NCI-H2171 treated with DMSO at 0.1 percent for 48 hours (cell line): ENCODE measurements at places on chromosomes 2 and 18.

GRCh38 chr2:240465268-240465764 lies 29.9 kb downstream of the GPC1 start:
- no peak for DNase-seq

DNA sequence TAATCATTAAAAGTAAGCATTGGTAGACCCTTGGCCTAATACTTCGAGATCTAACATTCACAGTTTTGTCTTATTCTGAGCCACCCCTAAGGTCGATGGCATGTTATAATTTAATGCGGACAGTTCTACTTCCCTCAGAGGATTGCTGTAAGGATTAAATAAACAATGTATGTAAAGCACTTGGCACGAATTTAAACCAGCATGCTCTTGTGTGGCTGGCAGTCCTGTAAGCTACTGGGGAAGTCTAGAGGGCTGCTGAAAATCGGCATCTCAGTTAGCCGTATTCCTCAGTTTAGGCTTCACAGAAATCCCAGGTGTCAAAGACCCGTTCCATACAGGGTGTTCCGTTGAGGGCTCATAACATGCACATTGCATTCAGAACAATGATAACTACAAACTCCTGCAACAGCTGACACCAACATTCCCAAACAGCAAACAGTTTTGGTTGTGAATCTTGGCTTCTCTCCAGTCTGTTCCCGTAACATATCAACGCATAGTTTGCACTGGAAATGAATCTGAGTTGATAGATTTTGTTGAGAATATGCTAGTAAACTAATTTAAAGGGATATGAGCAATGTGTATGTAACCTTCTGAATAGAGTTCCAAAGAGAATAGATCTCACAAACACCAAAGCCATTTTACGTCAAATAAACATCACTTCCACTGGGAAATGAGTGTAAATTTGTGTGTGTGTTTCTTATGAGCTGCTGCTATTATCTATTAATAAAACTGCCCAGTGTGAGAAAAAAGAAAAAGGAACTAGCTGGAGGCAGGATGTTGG lies 52.2 kb upstream of the ACKR3 start:
- DNase-seq, result no peak

GRCh38 chr2:133773854-133774653 lies 205.8 kb upstream of the NCKAP5 start:
- no peak for DNase-seq

DNA sequence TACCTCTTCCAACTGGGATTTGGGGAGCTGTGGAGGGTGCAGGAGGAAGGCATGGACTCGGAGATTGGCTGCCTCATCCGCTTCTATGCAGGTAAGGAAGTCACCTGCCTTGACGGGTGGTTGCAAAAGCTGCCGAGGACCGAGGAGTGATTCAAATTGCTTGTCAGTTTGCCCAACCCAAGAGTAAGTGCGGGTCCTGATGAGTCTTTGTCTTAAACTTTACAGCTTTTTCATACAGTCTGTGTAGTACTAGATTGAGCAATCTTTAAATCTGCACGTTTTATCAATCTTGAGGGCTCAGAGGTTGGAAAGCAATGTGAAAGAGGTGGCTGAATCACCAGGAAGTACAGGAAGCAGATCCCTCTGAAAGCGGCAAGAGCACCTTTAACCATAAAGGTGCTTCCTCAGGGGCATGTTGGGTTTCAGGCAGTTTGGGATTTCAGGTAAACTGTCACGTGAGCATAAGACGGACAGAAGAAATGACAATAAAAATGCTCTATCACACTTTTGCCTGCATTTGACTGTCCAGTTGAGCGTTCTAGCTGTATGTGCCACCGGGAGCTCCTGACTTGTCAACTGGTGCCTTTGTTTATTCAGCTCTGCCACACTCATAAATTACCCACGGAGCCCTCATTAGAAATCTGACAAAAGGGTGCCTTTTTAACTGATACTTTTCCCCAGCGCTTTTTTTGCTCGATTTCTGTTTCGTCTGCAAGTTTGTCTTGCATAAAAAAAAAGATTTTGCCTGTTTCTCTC lies 2.0 kb downstream of the PHLPP1 start:
- peak; percentile 63 for DNase-seq

DNA sequence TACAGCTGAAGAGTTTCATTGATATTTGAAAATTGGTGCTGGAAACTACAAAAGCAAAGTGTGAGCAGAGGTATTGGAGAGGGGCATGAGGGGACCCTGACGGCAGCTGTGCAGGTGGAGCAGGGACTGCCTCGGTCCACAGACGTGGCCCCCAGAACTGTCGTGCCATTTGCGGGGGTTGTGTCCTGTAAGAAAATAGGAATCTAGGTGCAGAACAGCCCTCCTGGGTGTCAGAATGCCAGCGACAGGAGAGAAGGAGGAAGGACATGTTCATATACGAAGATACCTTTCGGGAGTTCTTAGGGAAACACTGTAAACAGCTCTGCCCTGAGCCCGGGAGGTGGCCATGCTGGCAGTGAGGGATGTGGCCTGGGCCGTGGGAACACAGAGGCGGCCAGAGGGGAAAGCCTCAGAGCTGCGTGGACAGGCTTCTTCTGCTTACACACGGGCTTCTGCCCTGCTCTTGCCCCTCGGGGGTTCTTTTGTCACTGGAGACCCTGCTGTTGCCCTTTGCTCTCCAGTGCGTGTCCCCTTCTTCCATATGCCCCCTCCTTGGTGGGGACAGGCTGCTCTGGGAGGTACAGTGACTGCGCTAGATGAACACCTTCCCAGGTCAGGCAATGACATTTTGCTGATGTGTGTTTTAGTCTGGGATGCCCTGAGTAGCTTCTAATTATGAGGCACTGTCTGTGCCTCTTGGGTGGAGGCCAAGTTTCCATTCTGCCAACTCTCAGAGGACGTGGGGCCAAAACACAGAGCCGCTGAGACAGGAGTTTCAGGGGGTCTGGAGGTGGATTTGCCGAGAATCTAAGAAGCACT lies 81.9 kb upstream of the TXNDC2 start:
- DNase-seq, result peak; percentile 83

- no peak for DNase-seq
Observed at GRCh38 chr18:52310651-52311050, 29.3 kb upstream of the DCC start.

DNA sequence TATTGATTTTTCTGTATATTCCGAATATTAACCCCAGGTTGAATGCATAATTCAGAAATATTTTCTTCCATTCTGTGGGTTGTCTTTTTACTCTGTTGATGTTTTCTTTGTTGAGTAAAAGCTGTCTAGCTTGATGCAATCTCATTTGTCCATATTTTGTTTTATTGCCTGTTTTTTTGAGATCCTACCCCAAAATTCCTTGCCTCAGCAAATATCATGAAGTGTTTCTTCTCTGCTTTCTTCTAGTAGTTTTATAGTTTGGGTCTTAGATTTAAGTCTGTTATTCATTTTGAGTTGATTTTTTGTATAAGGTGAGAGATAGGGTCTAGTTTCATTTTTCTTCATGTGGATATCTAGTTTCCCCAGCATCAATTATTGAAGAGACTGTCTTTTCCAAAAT lies 467.9 kb upstream of the GCFC2 start:
- no peak for DNase-seq

DNA sequence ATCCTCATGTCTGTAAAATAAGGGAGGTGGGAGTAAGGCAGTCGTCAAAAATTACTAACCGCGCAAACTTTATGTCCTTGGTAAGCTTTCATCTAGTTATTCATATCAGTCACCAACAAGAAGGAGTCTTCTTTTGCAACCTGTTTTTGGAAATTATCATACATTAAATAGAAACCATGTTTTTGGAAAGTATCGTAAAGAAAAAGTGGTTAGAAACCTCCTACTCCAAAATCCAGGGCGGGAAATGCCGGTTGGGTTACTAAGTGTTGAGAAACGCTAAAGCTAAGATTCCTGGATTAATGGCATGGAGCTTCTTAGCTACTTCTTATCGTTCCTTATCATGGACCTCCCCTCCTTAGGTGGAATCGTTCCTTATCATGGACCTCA lies 778 bp downstream of the BBS5 start:
- DNase-seq, result no peak

GRCh38 chr2:173087793-173088496 lies 12.3 kb downstream of the MAP3K20 start:
- DNase-seq, result no peak

DNA sequence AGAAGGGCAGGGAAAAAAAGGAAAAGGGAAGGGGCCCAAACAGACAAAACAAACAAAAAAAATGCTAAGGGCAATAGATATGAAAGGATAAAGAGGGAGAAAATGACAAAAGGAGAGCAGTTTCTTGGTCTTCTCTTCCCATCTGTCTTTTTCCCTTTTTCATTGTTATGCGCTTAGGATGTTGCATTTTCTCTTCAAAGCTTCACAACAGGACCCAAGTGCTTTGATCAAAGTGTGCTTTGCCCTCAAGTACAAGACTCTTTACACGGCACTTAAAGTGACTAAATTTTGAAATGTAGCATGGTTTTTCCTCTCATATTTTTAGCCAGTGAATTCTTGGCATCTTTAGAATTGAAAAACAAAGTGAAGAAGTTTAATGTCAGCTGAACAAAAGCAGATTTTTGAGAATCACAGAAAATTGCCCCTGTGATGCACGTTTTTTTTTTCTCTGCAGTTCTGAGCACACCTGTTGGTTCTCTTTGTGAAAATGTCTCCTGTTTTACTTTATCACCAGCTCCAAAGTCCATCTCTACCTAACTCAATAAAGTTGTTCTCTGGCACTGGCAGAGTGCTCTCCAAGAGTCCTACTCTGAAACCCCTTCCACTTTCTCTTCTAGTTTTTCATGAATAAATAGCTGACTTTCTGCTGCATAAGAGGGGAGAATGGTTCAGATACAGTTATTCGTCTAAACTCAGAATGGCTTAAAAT lies 126.6 kb downstream of the KCNH7 start:
- no peak for DNase-seq

- DNase-seq, result no peak
Observed at GRCh38 chr18:57664568-57665165, 43.0 kb upstream of the NARS1 start.

DNA sequence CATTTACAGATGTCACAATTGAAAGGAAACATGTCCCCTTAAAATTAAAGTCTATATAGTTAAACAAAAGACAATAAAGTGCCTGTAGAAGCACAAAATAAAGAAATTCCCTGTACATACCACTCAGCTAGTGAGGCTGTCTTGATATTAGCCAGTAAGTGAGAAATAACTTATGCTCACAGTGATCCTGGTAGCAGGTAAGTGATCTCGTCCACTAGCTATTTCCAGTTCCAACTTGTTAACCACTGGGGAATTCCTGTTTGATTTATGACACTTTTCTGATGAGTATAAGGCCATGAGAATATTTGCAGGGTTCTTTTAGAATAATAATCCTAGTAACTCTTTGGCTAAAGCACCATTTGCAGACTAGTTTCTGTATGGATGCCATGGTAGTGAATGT lies 127.9 kb upstream of the PGAP1 start:
- DNase-seq, result no peak

DNA sequence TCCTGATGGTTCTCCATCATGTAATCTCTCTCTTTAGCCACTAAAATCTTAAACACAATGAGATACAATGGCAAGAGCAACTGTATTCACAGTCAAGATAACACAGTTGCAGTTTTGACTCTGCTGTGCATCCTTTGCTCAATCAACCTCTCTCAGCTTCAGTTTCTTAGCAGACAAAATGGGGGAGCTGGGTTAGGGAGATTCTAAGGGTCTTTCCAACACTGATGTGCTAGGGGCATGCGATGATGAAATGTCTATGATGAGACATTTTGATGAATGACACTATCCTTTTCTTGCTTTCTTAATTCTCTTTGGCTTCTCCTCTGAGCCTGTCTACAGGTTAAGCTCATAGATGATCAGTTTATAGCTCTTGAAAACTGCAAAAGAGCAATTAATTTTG lies 1.1 kb downstream of the SERPINB10 start:
- DNase-seq, result no peak

GRCh38 chr2:136051001-136051724 lies 65.7 kb upstream of the DARS1 start:
- DNase-seq, result no peak

DNA sequence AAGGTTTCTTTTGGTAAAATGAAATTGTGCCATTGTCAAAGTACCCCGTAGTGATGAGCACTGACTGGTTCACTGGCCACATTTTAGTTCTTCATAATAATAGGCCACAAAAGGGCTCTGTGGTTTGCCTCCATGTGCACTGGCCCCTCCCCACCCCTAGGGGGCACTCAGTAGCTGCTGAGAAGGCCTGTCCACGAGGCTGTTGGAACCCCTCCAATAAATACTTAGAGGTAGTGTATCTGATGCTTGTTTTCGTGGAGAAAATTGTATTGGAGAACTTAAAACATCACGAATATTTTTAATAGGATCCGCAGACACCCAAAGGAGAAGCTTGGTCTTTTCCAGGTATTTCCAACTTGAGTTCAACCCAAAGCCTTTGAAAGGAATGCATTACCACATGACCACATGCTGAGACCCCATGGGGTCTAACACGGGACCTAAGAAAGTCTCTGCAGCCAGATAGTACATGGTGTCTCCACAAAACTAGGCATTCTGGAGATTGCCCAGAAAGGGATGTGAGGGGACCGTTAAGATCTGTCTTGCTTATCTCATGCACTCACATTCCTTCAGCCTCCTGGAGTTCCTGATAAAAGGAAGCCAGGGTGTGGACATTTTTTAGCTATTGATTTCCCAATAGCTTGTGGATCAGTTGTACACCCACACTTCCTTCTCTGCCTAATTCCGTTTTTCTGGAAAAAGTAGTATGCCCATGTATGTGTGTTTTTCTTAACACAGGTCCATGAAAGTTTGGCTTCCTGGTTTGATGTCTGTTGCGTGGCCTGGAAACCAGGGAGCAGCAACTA lies 28.5 kb upstream of the NOSTRIN start:
- DNase-seq, result peak; percentile 38
